ENCODE measurements at places on chromosomes 16 and 17. TPM values are rescaled to one million over a fixed set of nuclear protein-coding genes. Genes with fewer than 3 reads are reported as not detected.

Gene ABCA3
- 13.2 TPM for total RNA-seq

Gene CEP112
- 15.3 TPM for total RNA-seq

Gene EVI2A
- total RNA-seq = not detected

Gene HSD17B2
- total RNA-seq = 1.2 TPM

Gene CMTM1
- 6.2 TPM for total RNA-seq

Gene SLC47A2
- total RNA-seq = not detected

Gene SGCA
- total RNA-seq = not detected

DNA sequence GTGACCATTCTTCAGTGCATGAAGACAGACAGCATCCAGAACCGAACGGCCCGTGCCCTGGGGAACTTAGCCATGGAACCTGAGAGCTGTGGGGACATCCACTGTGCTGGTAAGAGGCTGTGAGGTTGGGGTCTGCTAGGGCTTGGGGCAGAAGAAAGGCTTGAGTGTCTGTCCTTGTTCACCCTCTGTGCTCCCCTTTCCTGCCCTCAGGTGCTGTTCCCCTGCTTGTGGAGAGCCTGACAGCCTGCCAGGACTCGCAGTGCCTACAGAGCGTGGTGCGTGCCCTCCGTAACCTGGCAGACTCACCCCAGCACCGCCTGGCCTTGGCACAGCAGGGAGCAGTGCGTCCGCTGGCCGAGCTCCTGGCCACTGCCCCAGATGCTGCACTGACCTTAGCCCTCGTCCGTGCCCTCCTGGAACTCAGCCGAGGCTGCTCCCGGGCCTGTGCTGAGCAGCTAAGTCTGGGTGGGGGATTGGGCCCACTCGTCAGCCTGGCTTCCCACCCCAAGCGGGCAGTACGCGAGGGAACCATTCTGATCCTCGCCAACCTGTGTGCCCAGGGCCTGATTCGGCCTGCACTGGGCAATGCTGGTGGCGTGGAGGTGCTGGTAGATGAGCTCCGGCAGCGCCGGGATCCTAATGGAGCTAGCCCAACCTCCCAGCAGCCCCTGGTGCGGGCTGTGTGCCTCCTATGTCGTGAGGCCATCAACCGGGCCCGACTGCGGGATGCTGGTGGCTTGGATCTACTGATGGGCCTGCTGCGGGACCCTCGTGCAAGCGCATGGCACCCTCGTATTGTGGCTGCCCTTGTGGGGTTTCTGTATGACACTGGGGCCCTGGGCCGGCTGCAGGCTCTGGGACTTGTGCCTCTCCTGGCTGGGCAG lies 2.9 kb downstream of the ARMC5 start:
- DNase-seq = no peak

DNA sequence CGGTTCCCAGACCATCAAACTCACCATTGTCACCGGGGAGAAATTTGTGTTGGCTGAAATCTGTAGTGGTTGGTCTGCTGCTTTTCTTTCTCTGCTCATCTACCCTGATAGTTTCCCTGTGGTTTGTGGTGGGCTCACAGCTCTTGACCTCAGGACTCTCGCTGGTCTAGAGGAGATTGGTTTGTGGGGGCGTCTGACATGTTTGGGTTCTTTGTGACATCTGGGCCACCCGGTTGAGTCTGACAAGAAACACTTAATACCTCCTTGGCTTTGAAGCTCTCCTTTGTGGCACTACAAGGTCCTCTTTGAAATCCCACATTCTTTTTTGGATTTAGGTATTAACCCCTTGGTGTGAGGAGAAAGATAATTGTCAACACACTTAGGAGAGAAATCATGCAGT lies 662.0 kb downstream of the WWOX start:
- no peak for DNase-seq

- DNase-seq = no peak
These were observed 30.9 kb upstream of the PLLP start for GRCh38 chr16:57315416-57315815.

GRCh38 chr16:66714654-66715307 lies 18.2 kb upstream of the CMTM4 start:
- DNase-seq = peak; percentile 29

GRCh38 chr17:33154869-33155455 lies 138.1 kb downstream of the ASIC2 start:
- DNase-seq = no peak

- no peak for DNase-seq
These were observed 78.4 kb downstream of the ANKFN1 start for GRCh38 chr17:56231693-56232092.

GRCh38 chr17:82931699-82932517 lies 92.1 kb upstream of the ZNF750 start:
- DNase-seq = no peak

- no peak for DNase-seq
These were observed 3.9 kb upstream of the LPO start for GRCh38 chr17:58234512-58234911.

DNA sequence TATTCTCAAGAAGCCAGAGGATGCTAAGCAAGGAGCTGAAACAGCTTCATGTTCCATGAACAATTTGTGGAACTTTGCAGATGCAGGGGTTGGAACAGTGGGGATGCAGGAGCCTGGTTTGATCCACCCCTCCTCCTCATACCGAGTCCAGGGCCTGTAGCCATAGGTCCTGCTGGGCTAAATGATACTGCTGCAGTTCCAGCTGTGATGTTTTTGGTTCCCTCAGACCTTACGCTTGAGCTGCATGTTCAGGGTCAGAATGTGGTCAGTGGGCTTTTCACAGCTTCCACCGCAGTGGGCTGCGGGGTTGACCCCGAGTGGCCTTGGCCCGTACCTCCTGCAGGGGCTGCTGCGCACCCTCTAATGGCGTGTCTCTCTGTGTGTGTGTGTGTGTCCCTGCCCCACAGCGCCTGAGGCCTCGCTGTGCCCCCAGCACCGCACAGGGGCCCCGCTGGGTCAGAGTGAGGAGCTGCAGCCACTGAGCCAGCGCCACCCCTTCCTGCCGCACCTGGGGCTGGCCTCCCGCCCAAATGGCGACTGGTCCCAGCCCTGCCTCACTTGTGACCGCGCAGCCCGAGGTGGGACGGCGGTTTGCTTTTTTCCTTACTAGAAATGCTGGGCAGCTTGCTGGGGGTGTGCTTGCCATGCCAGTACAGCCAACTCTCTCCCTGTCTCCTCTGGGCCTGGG lies 48.2 kb downstream of the EPN2 start:
- DNase-seq = no peak

GRCh38 chr17:76547183-76547641 lies 7.4 kb downstream of the PRCD start:
- DNase-seq = no peak

DNA sequence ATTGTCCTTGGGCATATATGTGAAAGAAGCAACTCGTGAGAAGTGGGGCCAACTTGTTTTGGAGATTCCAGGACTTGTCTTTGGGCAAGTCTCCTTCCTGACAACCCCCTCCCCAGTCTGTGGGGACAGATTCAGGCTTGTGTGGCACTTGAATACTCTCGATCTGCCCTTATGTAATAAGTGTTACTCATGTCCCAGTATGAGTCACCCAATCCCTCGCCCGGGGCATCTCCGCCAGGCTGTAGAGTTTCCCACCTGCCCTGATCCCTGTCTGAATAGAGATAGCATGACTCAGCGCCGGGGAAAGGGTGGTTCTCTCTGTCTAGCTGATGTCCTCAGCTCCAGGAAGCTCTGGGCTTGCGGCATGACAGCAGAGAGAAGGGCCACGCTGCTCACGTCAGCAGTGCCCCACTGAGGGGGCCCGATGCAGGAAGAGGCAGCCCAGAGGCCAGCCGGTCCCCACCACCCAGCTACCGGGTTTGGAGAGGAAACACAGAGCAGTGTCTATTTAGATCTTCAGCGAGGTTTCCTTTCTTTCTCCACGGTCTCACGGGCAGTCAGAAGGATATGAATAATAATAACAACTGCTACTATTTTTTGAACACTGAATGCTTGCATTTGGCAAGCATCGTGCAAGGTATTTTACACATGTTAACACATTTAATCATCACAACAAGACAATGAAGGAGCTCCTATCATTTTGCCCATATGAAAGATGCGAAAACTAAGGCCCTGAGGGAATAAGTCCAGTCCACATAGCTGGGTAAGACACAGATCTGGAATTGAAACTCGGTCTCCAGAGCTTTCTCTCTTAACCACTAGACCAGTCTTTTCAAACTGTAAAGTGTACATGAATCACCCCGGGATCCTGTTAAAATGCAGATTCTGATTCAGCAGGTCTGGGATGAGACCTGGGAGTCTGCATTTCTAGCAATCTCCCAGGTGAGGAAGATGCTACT lies 426.7 kb upstream of the MAF start:
- peak; percentile 95 for DNase-seq

GRCh38 chr16:21610006-21610544 lies 10.7 kb downstream of the METTL9 start:
- no peak for DNase-seq

GRCh38 chr16:87791295-87792204 lies 25.8 kb upstream of the KLHDC4 start:
- no peak for DNase-seq

GRCh38 chr17:28675980-28676379 lies 14.0 kb downstream of the SUPT6H start:
- DNase-seq = peak; percentile 15

GRCh38 chr17:1082579-1082978 lies 85.7 kb downstream of the TIMM22 start:
- DNase-seq = no peak

DNA sequence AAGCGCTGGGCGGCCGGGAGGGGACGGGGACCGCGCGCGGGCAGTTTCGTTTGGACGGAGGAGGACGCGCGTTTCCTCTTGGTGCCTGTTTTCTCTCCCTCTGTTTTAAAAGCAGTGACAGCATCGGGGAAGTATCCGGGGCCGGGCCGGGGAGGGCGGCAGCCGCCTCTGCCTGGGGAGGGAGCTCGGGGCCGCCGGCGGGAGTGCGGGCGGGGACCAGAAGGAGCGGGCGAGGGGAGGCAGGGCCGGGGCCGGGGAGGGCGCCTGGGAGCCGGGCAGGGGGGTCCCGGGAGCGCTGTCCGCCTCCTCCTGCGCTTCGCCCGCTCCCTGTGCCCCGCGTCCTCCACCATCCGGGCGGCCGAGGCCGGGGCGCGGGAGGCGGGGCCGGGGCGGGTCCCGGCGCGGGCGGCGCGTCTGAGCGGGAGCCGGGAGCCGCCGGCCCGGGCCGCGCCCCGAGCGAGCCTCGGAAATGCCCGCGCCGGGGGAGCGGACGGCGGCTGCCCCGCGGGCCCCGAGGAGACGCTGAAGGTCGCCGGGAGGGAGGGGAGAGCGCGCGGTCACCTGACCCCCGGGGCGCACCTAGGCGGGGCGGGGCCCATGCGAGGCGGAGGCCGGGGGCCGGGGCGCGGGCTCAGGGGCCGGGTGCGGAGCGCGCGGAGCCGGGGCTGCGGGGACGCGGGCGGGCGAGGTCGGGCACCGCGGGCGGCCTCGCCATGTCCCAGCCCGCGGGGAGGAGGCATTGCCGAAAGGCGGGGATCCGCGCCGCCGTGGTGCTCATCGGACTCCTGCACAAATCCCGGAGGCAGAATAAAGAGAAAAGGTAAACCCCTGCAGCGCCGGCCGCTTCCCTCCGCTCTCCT lies 57.3 kb downstream of the RAP1GAP2 start:
- DNase-seq = no peak

DNA sequence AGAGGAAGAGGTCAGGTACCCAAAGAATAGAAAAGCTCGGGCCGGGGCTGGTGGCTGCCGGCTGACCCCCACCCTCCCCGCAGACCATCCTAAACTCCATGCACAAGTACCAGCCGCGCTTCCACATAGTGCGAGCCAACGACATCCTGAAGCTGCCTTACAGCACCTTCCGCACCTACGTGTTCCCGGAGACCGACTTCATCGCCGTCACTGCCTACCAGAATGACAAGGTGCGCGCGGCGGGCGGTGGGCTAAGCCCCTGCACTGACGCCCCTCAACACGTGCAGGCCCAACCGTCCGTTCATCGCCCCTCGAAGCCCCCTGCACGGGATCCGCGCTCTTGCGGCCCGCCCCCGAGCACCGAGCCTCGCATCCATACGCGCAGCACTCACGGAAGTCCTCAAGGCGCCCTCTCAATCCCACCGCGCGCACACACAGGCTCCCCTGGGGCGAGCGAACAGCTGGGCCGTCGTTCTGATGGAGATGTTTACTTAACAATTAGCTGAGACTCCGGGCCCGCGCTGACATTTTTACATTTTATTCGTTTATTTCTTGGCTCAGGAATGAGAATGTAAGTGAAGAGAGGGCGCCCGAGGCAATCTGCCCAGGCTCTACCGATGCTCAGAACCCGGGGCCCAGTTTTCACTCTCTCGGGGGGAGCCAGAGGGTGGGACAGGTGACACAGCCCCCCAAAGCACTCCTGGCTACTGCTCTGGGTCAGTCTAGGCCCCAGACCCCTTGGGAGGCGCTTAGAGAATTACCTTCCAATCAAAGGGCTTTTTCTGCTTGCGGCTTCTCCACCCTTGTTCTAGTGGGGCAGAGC lies 3.5 kb downstream of the TBX2 start:
- DNase-seq = no peak

DNA sequence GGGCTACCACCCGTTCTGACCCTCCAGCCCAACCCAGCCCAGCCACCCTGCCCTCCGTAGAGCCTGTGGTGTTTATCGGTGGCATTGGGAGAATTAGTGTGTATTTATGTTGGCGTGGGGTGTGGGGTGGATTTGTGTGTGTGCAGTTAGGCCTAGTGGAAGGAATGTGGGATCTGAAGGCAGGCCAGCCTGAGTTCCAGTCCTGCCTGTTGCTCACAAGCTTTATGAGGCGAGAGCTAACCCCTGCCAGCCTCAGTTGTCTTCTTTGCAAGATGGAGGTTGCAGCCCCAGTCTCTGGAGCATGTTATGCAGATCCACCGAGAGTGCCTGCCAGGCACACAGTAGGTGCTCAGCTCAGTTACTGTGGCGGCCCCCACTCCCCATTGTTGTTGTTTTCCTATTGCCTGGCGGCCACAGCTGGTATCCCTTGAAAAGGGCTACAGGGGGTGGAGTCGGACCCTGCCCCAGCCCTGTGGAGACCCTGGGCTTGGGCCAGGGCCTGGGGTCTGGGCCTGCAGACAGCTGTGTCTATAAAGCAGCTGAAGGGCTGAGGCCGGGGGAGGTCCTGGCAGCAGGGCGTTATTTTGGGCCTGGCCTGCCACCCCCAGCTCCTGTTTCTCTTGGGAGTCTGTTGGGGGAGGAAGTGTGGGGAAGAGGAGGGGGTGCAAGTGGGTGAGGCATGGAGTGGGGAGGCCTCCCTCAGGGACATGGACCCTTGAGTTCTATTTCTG lies 5.1 kb downstream of the ERBB2 start:
- no peak for DNase-seq

- no peak for DNase-seq
These were observed 159.6 kb downstream of the HAPSTR1 start for GRCh38 chr16:9251026-9251425.

- DNase-seq = no peak
These were observed 15.7 kb upstream of the CCL1 start for GRCh38 chr17:34378664-34379101.

DNA sequence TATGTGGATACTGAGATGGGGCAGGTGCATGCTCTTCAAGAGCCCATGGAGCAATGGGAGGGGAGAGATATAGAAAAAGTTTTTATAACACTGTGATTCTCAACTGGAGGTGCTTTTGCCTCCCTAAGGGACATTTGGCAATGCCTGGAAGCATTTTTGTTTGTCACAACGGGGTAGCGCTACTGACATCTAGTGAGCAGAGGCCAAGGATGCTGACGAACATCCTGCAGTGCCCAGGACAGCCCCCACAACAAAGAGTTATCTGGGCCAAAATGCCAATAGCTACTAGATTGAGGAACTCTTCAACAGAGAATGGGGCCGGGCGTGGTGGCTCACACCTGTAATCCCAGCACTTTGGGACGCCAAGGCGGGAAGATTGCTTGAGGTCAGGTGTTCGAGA lies 67.2 kb upstream of the CLEC3A start:
- DNase-seq = no peak

GRCh38 chr17:81489012-81489997 lies 23.3 kb downstream of the ACTG1 start:
- no peak for DNase-seq

Measured in renal cortical epithelial cell (primary cell).